Foreskin fibroblast (primary cell): ENCODE measurements at places on chromosomes 4 and X.

- peak; percentile 22 for DNase-seq
These were observed 10.1 kb downstream of the DLG3 start for GRCh38 chrX:70454441-70455365.

- DNase-seq: no peak
These were observed 173.4 kb downstream of the PAPSS1 start for GRCh38 chr4:107546638-107547037.

- peak; percentile 57 for DNase-seq
These were observed 990 bp downstream of the HNRNPD start for GRCh38 chr4:82372517-82373485.

DNA sequence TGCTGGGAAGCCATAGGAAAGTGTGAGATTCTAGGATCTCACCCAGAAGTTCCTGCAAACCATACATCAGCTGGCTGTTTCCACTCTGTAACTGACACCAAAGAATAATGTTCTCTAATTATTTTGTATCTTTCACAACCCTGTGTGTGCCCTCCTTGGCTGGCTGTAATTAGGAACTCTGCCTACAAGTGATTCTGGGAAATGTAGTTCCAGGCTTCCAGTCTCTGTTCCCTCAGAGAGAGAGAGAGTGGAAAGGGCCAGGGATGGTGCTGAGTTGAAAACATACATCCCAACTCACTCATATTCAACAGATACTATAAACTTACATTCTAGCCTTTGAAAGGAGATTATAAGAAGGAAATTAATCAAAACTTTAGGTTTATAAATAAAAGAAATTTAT is 57.5 kb upstream of the C1QTNF7 start:
- no peak for DNase-seq

DNA sequence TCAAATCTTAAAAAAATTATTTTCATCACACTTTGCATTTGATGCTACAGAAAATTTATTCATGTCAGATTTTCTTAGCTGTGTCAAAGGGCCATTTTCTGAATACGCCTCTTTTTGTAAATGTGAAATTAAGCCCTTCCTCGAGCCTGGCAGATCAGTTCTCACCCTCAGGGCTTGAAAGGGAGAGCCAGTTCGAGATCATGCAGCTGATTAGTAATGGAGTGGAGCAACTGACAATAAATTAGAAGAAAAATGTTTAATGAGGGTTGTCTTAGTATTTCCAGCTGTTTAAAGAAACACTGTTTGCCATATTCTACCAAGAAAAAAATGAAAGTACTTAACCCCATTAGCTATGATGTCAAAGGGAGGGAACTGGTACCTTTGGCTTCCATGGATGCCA is 28.7 kb downstream of the CC2D2A start:
- DNase-seq: no peak

DNA sequence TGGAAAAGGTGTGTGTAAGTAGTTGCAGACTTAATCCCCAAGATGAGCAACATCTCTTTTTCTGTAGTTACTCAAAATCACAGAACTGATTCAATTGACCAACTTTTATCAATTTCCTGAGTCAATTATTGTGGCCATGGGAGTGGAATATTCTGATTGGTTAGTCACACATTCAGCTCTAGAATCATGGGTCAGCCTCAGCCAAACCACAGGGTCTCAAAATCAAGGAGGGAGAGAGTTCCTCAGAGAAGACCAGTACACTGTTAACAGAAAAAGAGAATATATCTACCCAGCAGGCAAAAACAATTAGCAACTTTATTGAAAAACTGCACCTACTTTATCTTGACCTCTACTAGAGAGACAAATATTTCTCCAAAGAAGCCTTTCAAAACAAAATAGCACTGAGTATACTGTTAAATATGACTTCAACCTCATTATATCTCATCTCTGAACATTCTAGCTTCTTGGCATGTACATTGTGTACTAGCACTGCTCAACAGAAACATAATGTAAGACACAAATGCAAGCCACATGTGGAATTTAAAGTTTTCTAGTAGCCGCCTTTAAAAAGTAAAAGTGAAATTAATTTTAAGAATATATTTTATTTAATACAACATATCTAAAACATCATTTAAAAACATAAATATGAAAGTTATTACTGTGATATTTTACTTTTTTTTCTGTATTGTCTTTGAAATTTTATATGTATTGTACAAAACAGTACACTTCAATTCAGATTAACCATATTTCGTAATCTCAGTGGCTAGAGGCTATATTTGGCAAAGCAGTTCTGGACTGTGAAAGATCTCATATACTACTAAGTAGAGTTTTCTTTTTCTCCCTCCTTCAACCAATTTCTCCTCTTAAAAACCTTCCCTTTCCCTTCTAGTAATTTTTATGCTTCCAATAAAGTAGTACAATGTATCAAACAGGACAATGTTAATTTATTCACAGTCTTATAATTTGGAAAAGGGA is 11.8 kb upstream of the LCORL start:
- DNase-seq: peak; percentile 71

- DNase-seq: no peak
These were observed 330.9 kb upstream of the PPP1R2C start for GRCh38 chrX:43108828-43109227.

- DNase-seq: no peak
These were observed 71.9 kb upstream of the TFDP3 start for GRCh38 chrX:133290076-133290475.

DNA sequence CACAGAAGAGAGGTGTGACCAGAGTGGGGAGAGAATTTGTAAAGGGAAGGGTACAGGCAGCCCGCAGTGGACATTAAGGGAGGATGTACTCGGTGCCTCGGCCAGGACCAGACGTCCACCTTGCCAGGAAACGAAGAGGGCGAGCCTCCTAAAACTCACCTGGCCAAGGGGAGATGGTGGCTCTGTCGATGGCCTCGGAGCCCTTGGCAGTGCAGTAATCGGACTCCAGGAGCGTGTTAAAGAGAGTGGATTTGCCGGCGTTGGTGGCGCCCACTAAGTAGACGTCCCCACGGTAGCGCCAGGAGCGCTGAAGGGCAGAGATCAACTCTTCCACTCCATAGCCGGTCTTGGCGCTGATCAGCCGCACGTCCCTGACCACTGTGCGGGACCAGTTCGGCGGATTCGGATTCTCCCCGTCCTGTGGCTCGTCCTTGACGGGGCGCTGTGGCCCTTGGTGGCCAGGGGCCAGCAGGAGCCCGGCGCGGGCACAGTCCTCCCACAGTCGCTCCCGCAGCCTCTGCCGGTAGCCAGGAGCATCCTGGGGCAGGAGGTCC is 1.0 kb downstream of the NOA1 start:
- peak; percentile 46 for DNase-seq

DNA sequence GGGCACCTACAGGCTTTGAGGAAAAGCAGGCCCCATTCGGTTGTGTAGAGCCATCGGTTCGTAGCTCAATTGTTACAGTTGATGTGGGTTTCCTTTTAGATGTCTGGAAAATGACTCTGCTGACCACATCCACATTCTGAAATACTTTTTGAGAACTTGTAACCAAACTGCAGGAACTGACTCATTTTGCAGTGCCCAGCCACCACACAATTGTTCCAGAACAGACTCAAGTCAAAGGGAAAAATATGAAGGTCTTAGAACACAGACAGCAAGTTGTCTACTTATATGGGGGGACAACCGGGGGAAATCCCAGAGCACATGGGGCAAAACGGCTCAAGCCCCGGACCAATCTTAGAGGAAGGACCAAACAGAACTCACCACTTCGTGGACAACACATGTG is 557.6 kb upstream of the DIPK2B start:
- DNase-seq: peak; percentile 83

DNA sequence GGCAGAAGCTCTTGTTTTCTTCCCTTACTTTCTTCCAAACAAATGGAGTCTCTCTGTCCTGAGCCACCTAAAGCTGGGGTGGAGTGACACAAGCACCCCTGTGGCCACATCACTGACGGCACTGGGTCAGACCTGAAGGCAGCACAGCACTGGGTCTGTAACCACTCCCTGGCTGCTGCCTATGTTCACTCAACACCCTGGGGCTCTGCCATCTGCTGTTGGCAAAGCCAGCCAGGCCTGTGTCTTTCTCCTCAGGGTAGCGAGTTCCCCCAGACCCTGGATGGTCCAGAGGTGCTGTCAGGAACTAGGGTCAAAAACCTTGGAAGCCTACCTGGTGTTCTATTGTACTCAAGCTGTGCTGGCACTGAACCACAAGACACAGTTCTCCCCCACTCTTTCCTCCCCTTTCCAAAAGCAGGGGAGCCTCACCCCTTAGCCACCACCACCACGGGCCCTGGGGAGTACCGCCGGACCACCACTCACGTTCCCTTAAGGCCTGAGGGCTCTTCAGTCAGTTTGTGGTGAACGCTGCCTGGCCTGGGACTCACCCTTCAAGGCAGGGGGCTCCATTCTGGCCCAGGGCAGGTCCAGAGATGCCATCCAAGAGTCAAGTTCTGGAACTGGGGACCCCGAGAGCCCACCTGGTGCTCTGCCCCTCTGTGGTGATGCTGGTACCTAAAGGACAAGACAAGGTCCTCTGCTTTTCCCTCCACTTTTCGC is 31.5 kb downstream of the TMEM271 start:
- no peak for DNase-seq

GRCh38 chr4:89616382-89616781 is 220.6 kb downstream of the SNCA start:
- DNase-seq: no peak
